Esophagus mucosa (tissue), 1 donor: ENCODE measurements at places on chromosomes 1 and 21.

GRCh38 chr1:6700853-6701436 lies 671 bp downstream of the DNAJC11 start:
- ATAC-seq = no peak

DNA sequence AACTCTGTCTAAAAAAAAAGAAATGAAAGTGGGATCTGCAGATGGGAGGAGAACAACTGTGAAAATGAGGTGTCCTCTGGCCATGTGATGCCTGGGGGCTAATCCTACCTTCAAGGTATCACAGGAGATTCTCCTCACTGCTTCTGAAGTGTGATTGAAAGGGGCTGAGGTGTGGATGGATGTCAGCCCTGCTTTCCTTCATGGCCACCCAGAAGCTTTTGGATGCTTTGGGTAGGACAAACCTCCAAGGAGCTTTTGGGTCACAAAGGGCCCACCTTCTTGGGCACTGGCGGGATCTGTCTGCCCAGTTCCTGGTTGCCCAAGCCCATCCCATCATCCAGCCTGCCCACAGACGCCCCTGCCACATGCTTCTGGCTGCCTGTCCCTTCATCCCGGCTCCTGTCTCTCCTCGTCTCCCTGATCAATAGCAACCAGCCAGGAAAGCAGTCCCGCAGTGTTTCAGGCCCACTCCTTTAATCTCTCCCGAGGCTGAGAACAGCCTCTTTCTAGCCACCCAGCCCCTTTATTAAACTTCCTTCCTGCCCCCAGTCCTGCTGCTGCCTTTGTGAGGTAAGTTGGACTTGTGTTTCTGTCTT lies 87.2 kb downstream of the MAN1C1 start:
- no peak for ATAC-seq

- no peak for ATAC-seq
Measured at GRCh38 chr1:162644986-162645314, 12.7 kb downstream of the DDR2 start.

DNA sequence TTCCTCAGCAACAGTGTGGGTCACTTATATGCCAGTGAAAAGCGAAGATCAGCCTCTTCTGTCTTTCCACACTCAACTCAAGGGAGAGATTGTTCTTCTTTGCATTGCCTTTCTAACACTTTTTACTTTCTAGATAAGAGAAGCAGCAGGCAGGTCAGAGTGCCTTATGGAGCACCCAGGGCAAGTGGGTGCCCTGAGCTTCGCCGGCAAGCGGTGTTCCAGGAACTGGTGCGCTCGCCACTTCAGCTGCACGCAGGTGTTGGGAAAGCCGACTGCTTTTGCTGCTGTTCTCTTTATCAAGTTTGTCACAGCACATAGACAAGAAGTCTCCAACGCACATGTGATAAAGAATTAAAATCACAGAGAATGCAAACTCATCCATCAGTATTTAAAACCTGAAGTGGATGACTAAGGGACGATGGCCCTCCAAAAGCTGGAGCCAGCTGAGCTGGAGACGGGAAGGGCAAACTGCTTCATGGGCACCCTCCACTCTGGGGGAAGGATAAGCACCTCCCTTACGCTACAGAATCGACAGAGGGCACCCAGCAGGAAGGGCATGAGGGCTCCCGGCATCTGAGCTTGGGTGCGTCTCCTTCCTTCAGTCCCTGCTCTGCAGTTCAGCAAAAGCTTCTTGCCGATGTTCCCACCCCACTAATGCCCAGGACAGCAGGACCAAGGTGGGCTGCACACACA lies 20.7 kb downstream of the UBE2G2 start:
- ATAC-seq = no peak

GRCh38 chr1:94716965-94717364 lies 103.2 kb upstream of the SLC44A3 start:
- ATAC-seq = no peak

GRCh38 chr1:11064942-11065341 lies 5.1 kb upstream of the SRM start:
- no peak for ATAC-seq

DNA sequence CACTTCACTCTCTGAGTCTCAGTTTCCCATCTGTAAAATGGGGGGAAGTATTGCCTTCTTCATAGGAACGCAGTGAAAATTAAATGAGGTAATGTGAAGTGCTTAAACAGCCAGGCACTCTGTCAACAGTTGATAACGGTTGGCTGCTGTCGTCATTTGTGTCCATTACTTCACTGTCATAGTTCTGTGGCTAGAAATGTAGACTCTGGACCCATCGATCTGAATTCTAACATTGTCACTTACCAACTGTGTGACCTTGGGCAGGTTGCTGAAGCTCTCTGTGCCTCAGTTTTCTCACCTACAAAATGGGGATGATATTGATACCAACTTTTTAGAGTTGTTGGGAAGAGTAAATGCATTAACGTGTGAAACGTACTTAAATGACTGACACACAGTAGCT lies 152.6 kb downstream of the PTPRU start:
- no peak for ATAC-seq

GRCh38 chr1:60898987-60899386 lies 183.4 kb upstream of the NFIA start:
- ATAC-seq = no peak

- peak; percentile 27 for ATAC-seq
Measured at GRCh38 chr1:54795356-54795665, 5.8 kb downstream of the TTC22 start.

GRCh38 chr1:180527101-180527669 lies 24.8 kb upstream of the ACBD6 start:
- ATAC-seq = no peak

DNA sequence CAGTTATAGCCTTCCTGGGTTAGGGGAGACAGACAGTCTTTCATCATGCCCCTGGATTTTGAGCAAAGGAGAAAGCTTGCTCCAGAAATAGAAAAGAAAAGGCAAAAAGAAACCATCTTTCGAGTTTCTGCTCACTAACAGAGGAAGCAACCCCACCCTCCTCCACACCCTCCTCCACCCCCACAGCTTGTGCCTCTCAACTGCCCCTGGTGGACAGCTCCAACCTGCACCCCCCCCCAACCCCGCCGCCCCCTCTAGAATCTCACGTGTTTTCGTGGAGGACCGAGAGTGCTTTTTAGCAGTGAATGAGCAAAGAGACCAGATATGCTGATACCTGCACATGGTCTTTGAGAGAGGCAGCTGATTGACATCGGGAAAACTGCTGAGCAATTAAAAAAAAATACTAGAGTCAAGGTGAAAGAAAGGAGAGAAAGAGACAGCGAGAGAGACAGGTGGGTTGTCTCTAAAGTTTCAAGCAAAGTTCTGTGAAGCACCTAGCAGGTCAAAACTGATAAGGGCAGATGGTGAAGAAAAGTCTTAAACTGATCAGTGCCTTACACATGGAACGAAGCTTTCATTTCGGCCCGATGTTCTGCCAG lies 358.3 kb downstream of the KIF26B start:
- ATAC-seq = no peak

DNA sequence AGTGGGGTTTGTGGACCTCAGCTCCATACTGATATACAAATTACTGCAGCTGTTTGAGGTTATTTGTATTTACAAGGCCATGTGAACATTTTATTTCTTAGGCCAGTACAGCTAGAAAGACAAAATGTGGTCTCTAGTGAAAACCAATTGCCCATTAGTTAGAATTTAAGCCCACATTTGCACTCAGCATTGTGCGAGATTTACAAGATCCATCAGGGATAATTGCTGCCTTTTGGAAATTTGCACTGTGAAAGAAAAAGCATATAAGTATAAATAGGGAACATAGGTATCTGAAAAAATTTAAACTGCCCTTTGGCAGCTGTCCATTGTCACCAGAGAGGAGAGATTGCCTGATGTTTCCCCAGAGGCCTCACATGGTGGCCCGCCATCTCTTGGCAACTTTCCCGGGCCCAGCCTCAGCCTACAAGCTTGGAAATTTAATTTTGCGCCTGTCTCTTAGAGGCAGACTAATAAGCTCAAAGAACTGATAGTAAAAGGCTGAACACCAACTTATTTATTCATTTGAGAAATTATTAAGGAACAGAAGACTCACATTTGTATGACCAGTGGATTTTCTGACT lies 120.7 kb downstream of the MAP3K21 start:
- no peak for ATAC-seq

DNA sequence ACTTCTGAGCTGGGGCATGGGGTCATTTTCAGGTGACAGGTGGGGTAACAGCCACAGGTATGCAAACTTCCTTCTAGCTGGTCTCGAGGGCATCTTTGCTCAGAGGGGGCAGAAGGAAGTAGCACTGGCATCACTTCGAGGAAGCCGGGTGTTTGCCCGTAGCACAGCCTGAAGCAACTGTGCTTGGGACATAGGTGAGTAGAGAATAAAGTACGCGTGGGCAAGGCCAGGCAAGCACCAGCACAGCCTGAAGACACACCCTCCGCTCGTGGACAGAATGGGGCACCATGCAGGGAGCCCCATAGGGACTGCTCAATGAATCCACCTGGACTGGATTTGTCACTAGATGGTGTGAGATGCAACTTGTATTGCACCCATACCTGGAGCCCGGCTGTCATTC lies 167.1 kb downstream of the KCNJ6 start:
- ATAC-seq = peak; percentile 95

DNA sequence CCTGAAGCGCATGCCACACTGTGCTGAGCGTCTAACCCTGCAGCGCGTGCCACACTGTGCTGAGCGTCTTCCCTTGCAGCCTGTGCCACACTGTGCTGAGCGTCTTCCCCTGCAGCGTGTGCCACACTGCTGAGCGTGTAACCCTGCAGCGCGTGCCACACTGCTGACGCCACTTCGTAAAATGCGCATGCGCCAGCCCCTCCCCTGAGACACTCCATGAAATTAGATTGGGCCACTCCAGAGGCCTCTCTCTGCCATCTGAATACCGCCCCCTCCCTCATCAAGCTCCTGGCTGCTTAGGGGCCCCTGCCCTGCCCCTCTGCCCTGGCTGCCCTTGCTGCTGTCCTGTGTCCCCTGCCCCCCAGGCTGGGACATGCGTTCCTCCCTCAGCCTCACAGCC lies 84.8 kb downstream of the POFUT2 start:
- no peak for ATAC-seq

DNA sequence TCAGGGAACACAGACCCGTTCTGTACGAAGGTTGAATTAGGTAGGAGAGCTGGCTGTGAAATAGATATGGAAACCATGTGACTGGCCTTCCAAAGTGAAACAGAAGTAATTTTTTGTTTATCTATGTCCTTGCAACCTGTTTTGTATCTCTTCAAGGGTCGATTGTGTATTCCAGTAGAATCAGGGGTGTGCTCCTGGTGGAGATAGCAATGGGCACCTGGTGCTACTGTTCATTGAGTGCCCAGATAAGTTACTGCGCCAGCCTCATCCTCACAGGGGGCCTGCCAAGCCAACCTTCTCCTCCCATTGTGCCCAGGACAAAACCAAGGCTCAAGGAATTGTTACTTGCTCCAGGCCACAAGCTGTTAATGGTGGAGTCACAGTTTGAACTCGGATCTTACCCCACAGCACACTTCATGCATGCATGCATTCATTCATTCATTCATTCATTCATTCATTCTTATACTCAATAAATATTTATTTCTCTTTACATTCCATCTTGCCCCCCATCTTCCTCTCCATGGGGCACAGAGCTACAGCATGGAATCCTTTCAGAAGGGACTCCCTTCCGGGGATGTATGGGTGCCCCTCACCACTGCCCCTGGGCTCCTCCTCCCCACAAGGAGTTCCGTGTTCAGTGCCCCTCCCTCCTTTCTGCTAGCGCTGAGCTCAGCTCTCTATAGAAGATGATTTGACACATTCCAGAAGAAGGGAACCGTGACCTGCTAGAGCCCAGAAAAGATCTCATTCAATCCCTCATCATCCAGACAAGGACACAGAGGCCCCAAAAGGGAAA lies 24.0 kb downstream of the ADORA1 start:
- no peak for ATAC-seq

GRCh38 chr1:61259379-61260148 lies 177.2 kb downstream of the NFIA start:
- ATAC-seq = peak; percentile 37

DNA sequence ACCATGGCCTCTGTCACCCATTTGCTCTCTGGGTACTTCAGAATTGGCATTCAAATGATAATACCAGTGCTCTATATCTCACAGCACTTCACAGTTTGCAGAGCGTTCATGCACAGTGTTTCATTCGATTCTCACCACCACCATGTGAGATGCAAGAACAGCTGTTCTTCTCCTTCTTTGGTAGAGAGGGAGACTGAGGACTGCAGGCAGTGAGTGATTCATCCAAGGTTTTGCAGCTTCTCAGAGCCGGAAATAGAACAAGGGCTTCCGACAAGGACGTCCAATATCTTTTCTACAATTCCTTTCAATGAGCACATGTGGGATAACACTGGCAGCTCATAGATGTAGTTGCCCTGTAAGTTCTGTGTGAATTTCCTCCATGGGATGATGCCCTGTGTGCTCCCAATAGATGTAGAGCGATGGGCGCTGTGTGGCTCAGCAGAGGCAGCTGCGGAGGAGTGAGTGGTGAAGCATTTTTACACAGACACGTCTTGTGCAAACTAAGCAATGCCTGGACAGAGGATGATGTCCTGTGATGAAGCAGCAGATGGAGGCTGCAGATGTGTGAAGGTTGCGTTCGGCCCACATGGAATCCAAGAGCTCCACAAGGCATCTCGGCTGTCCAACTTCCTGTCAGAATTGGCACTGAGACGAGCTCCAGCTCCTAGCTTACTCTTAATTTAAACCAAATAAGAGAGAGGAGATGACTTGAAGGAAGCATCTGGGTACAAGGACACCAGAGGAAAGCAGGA lies 24.9 kb downstream of the MT1HL1 start:
- no peak for ATAC-seq

DNA sequence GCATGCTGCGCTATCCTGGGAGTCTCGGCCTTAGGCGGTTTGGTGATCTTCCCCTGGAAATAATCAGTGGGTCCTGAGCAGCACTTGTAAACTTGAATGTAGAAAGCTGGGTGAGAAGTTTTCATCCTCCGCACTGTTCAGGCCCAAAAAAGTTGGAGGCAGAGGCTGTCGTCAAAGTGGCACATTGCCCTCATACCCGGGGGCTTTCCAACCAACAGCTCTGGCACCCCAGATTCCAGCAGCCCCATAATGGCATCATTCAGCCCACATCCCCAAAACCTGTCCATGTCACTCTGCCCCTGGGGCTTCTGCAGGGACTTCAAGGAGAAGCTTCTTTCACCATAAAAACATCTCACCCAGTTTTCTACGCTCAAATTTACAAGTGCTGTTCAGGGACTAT lies 59.3 kb downstream of the TOR1AIP2 start:
- ATAC-seq = no peak

GRCh38 chr1:30755746-30756145 lies 1.8 kb downstream of the LAPTM5 start:
- no peak for ATAC-seq

DNA sequence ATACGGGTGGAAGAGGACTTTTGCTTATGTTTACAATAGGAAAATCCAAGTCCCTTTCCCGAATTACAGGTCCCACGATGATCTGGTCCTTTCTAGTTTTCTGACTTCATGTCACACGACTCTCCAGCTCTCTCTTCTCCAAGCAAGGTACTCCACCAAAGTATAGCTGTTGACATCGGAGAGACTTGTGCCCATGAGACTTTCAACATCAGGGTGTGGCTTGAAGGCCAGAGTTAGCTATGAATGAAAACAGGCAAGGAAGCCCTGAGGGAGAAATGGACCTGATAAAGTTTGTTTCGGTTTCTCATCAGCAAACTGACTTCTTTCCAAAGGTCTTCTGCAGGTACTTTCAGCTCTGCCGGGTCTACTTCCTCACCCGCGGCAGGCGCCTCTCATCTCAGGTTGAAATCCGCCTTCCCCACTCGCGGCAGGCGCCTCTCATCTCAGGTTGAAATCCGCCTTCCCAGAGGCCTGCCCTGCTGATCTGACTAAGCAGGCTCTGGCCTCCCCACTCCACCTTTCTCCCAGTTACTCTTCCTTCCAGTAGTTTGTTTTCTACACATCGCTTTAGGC lies 2.1 kb upstream of the PER3 start:
- ATAC-seq = no peak
